ENCODE measurements at places on chromosomes 2 and 18. TPM values are rescaled to one million over a fixed set of nuclear protein-coding genes. Genes with fewer than 3 reads are reported as not detected.

Gene CACNB4
- 5.8 TPM for polyA plus RNA-seq

GRCh38 chr18:51520676-51521180 lies 323.2 kb upstream of the MEX3C start:
- DNase-seq, result no peak

DNA sequence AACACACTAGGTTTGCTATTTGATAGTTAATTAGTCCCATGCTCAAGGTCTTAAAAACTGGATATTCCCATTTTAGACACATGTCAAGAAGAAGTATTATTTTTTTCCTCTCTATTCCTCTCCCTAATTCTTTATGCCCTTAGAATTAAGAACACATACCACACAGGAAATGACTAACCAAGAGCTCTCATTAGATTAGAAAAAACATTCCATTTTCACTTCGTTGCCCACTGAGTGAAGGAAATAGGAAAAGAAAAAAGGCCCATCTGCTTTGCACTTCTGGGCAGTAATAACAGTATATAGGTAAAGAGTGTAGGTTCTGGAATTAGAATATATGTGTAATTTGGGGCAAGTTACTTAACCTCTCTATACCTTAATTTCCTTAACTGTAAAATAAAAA lies 26.9 kb downstream of the ACADL start:
- no peak for DNase-seq

Gene CBLN2
- polyA plus RNA-seq, result 7.0 TPM

- no peak for DNase-seq
These were observed 289.3 kb downstream of the FSIP2 start for GRCh38 chr2:186027922-186028321.

Gene BCL2
- polyA plus RNA-seq, result 11.1 TPM

All from right lung (tissue), 10 donors.